ENCODE measurements at places on chromosomes 13 and 19. TPM values are rescaled to one million over a fixed set of nuclear protein-coding genes. Genes with fewer than 3 reads are reported as not detected.

OR7C1 gene
- not detected for total RNA-seq

RNF17 gene
- total RNA-seq, result not detected

ZNF586 gene
- total RNA-seq, result 13.1 TPM

PNMA8C gene
- total RNA-seq, result not detected

RASL11A gene
- total RNA-seq, result 59.7 TPM

CCDC194 gene
- not detected for total RNA-seq

DNA sequence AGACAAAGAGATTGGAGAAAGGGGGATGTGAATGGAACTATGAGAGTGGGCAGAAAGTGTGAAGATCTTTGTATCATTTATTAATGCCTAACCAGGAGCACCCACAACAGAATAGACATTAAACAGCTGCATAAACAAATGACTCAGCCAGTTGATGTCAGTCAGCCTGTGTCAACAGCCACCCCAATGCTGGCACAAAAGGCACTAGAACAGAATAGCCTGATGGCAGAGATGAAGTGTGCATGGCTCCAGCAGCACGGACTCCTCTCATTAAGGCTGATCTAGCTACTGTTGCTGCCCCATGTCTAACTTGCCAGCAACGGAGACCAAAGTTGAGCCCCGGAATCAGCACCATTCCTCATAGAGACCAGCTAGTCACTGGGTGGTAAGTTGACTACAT lies 7.8 kb downstream of the CPB2 start:
- peak; percentile 12 for DNase-seq

GRCh38 chr13:48132961-48133360 lies 38.1 kb upstream of the MED4 start:
- no peak for DNase-seq

DNA sequence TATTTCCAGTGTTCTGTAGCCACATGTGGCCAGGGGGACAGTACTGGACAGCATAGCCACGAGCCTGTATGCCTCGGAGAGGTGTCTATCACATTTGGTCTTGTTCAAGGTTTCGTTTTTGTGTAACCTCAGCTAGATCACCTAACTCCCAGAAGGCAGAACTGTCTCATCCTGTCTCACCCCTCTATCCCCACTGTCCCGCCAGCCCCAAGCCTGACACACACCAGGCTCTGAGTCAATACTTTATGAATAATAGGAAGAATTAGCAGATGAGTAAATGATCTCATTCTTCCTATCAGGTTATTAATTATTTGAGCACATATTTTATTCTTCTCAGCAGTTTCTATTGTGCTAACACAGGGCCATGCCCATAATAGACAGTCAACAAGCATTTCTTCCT lies 132.2 kb downstream of the NUFIP1 start:
- DNase-seq, result peak; percentile 35

DNA sequence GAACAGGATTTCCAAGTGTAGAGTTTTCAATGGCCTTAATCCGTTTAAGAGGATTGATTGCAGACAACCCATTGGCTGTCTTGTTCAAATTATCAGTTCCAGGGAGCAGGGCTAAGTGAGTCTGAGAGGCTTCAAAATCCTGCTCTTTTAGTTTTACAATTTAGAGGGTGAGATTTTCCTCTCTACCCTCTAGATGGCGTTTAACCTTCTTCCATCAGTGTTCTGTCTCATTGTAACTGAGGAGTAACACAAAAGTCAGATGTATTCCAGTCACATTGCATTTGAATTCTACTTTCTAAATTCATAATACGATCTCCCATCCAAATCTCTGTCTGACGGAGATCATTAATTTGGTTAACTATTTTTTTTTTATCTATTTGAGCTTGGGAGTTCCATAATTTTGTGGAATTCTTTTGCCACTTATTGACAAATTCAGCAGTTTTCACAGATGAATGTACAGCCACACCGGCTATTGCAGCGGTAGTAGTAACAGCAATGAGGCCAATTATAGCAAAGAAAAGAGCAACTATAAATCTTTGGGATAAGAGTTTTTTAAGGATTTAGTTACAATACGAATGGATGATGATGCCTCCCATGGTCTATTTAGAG lies 7.8 kb upstream of the C19orf84 start:
- peak; percentile 59 for DNase-seq

DNA sequence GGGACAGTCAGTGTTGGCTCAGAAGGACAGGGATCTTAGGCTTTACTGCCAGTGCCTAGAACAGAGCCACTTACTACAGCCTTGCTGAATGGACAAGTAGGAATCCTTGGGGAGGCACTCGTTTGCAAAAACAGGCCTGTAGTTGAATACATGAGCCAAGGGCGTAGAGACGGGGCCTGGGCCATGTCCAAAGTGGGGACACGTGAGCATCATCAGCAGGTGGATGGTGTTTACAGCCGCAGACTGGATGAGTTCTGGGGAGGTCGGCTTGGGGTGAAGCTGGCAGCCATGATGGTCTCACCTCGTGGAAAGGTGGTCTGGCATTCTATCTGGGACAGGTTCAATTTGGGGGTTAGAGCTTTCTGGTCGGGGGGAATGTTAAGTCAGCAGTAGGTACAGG lies 17.5 kb downstream of the RYR1 start:
- no peak for DNase-seq

GRCh38 chr19:5113633-5114586 lies 145.0 kb downstream of the KDM4B start:
- DNase-seq, result no peak
